Regular cardiac myocyte (primary cell): ENCODE measurements at places on chromosomes 2 and 18. TPM values are rescaled to one million over a fixed set of nuclear protein-coding genes. Genes with fewer than 3 reads are reported as not detected.

The CD8B2 gene
- total RNA-seq: not detected in 2 replicates

The SOX11 gene
- under 0.01 and 0.38 TPM in 2 replicates for total RNA-seq

The HOXD10 gene
- under 0.01 and 0.19 TPM in 2 replicates for total RNA-seq

The ANKRD23 gene
- total RNA-seq: 0.77 and 0.85 TPM in 2 replicates

The SIX2 gene
- total RNA-seq: 2.0 and 2.7 TPM in 2 replicates

The NCKAP5 gene
- total RNA-seq: 5.0 and 9.9 TPM in 2 replicates

The DNER gene
- total RNA-seq: under 0.01 and 3.4 TPM in 2 replicates

The MYOM1 gene
- 0.38 and 5.6 TPM in 2 replicates for total RNA-seq

The TGIF1 gene
- 97.0 and 280 TPM in 2 replicates for total RNA-seq

The ZNF521 gene
- 5.0 and 9.9 TPM in 2 replicates for total RNA-seq

The ZNF385B gene
- total RNA-seq: not detected in 2 replicates

The FLACC1 gene
- total RNA-seq: 0.38 and 1.4 TPM in 2 replicates

The CDH19 gene
- 1.3 and 2.0 TPM in 2 replicates for total RNA-seq

The UBR3 gene
- 44.9 and 45.7 TPM in 2 replicates for total RNA-seq
